Frontal cortex (tissue), 4 donors: ENCODE measurements at places on chromosomes 7 and 10.

DNA sequence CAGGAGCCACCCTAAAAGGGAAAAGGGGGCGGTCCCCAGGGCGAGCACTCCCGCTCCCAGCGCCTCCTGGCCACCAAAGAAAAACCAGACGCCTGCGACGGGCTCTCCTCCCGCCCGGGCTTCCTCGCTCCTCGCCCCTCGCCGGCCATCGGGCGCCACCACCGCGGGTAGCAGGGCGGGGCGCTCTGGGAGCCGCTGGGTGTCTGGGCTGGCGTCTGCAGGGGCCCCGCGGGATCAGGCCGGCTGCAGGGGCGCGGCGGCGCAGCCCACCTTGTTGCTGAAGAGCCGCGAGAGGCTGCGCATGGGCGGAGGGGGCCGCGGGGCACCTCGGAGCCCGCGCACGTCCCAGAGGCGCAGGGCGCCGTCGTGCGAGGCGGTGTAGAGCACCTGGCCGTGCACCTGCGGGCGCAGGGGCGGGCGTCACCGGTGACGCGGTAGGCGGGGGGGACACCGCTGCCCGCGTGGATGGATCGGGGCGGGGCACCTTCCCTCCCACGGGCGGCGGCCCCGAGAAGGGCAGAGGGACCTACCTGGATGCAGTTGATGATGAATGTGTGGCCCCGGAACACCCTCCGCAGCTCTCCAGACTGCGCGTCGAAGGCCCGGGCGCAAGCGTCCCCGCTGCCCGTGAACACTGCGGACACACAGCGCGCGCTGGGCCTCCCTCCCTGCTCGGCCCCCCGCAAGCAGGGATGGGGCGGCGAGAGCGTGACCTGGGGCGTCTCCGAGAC lies 28.3 kb downstream of the WDR86 start:
- DNase-seq, result peak; percentile 56

- DNase-seq, result peak; percentile 43
These were observed 47.1 kb downstream of the SYPL1 start for GRCh38 chr7:106064771-106065574.

DNA sequence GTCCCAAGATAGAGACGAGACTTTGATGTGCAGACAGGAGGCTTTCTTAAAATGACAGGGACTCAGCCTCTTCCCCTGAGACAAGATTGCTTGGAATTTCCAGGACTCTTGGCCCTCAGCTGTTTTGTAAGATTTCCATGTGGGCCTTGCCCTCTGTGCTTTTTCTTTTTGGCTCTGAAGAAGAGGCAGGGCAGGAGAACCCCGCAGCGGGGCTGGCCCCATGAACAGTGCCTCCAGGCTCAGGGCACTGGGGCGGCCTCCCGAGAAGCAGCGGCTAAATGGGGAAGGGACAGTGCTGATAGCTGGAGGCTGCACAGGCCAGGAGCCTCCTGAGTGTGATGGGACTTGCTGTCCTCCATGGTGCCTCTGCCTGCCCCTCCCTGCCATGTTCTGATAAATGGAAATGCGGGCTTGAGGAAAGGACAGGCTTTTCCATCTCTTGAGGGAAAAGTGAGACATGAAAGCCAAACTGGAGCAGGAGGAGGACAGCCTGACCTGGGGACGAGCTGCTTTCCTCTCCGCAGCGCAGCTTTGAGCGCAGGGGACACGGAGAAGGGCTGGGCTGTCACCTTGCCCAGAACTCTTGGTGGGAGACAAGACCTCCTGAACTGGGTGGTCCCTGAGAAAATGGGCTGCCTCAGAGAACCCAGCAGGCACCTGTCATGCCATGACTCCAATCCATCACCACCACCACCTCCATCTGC lies 12.1 kb downstream of the SAP25 start:
- DNase-seq, result no peak

- no peak for DNase-seq
These were observed 766.0 kb upstream of the POT1 start for GRCh38 chr7:125695626-125696025.

GRCh38 chr7:149020483-149020882 lies 7.8 kb downstream of the PDIA4 start:
- DNase-seq, result no peak

- no peak for DNase-seq
These were observed 22.3 kb downstream of the BRAF start for GRCh38 chr7:140902303-140902953.

- DNase-seq, result no peak
These were observed 144.2 kb downstream of the HDAC9 start for GRCh38 chr7:18639711-18640110.

GRCh38 chr10:19683960-19684359 lies 132.3 kb upstream of the PLXDC2 start:
- DNase-seq, result no peak

DNA sequence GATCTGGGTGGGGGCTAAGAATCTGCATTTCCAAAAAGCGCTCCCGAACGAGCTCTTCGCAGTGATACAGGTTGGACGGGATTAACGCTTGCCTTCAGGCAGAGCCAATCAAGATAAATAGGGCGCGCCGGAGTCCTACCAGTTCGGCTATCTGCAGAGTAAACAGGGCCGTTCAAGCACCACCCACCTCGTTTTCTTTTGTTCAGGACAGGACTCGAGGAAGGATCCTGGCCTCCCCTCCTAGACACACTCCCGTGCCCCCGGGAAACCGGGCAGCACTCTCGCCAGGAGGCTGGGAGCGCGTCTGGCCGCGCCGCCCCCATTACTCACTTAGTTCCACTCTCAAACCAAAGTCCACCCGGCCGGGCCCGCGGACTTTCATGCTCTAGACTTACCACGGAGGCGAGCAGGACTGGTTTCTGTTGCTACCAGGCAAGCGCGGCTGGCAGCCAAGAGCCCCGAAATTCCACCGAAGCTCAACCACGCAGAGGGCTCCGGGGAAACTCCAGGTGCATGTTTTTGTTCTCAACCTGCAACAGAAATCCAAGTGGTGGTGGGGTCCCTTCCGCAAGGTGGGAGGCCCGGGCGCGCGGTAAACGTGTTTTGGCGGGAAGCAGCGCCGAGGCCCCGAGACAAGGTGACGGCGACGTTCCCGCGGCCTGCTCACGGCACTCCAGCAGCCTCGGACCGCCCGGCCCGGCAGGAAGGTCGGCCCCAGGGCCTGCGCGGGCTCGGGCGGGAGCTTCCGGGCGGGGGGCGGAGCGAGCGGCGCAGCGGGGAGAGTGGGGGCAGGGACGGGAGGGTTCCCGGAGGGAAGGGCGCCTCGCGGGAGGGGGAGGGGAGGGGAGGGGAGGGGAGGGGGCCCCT lies 12.7 kb downstream of the HNRNPF start:
- peak; percentile 94 for DNase-seq

DNA sequence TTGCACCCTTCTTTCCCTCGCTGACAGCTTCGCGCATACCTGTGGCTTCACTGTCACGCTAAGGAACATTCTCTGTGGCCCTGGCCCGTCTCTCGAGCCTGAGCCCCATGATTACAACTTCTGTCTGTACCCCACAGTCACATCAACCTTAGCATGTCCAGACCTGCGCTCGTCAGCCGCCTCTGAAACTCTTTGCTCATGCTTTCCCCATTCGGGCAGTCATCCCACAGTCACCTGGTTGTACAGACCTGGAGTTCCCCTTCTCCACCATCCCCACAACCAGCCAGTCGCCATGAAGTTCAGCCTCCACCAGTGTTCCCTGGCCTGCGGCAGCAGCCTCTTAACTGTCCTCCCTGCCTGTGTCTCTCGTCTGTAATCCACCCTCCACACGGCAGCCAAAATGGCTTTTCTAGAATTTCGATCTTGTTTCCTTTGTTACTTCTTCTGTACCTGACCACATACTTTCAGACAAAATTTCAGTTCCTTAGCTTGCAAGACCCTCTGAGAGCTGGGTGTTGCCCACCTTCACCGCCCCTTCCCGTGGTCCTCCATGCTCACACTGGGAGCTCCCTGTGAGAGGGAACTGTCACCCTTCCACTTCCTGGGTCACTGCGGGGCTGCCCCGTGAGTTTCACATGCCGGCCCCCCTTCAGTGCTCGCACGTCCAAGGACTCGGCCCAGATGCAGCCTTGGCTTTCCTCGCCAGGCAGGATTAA lies 229.2 kb downstream of the CELF2 start:
- no peak for DNase-seq

DNA sequence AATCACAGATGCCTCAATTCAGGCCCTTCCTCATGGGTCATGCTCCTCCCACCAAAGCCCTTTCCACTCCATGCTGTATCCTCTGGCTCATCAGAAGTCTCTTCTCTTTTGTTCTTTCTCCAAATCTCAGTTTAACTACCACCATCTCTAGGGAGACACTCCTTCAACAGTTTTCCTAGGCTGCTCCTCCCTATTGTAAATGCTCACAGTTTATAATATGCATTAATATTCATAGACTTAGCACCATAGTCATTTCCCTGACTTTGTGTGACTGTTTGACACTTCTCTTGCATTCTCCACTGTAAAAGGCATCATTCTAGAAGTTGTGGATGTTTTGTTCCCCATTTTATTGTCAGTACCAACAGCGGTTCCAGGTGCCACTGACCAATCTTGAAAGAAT lies 226.5 kb upstream of the PRSS1 start:
- no peak for DNase-seq

DNA sequence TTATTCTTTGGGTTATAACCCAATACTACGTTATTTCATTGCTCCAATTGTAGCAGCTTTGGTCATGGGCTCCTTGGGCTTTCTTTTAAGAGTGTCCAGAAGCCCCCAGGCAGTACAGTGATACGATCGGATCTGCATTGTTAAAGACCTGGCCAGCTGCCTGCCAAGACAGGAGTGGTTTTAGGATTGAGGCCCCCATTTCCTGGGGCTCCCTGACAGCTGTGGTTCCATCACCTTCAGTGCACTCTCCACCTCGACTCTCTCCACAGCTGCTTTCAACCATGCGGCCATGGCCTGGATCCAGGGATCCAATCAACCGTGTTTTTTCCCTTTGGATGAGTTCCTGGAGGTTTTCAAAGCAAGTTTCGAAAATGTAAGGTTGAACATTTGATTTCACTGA lies 123.4 kb upstream of the BTBD16 start:
- no peak for DNase-seq

GRCh38 chr10:85920311-85920710 lies 446.3 kb downstream of the GRID1 start:
- no peak for DNase-seq

- no peak for DNase-seq
These were observed 120.2 kb downstream of the FAM53B start for GRCh38 chr10:124624006-124624405.

GRCh38 chr7:157469181-157470016 lies 132.6 kb downstream of the DNAJB6 start:
- DNase-seq, result no peak

DNA sequence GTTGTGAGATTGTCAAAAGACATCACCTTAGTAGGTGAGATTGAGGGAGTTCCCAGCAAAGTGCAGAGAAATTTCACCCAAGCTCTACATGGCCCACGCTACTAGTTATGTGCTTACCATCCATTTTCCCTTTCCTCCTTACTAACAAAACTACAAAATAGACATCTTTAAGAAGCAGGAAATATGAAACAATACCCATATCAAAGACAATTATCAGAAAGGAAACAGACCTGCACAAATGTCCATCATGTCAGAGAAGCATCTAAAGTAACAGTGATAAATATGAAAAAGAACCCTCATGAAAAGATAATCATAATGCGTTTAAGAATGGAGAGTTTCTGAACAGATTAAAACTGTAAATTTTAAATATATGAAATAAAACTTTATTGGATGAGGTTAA lies 28.2 kb downstream of the GIMAP4 start:
- DNase-seq, result no peak

GRCh38 chr10:73167458-73167782 lies 388 bp downstream of the ECD start:
- peak; percentile 15 for DNase-seq

DNA sequence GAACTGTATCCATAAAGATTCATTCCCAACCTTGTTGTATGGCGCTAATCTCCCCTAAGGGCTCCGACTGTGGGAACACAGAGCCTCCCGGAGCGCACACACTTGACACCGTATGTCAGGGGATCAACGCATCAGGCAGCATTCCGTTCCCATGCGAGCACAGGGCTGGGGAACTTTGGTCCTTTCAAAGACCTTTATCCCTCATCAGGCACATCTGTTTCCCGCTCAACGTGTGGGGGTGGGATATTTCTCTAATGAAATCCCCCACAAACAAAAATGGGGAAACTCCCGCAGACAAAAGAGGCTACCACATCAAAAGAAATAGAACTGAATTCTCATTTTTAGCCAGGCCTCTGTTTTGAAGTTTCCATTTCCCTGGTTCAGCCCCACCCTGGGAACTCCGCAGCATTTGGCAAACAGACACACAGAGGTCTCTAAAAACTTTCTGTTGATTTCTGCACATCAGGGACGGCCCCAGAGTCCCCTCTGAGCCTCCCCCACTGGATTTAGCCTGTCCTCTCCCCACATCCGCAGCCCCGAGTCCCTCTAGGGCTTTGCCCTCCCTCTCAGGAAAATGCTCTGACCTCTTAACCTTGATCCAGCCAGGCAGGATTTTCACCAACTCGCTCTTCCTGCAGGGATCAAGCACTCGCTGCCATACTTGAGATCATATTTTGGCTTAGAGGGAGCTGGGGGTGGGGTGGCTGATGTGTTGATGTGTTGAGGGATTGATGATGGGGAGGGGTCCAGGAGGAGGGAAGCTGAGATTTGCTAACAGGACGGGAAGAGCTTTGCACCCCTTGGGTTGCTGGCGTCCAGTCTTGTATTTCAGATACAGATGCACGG lies 6.6 kb downstream of the CPA5 start:
- DNase-seq, result no peak

GRCh38 chr10:122368502-122369254 lies 5.8 kb upstream of the PLEKHA1 start:
- DNase-seq, result peak; percentile 43

GRCh38 chr7:128530855-128531104 lies 54.2 kb downstream of the METTL2B start:
- DNase-seq, result no peak

- no peak for DNase-seq
These were observed 94.3 kb downstream of the ZNF248 start for GRCh38 chr10:37763132-37763531.

- DNase-seq, result no peak
These were observed 25.6 kb downstream of the ZNF783 start for GRCh38 chr7:149287622-149288021.

DNA sequence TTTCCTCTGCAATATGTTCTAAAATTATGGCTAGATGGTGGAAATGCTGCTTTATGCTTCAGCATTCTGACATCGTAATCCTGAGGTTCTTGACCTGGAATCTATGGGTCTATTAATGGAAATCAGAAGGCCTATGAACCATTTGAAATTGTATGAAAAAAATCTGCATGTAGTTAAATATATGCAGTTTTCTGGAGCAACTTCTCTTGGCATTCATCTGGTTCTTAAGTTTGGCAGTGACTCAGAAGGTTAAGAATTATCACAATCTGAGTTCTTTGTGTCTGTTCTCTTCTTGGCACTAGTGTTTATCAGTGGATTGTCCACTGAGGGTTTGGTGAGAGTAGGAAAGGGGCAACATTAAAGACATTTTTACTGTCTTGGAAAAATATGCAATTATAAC lies 71.1 kb upstream of the FZD1 start:
- no peak for DNase-seq

GRCh38 chr10:87038286-87038717 lies 18.2 kb downstream of the FAM25A start:
- no peak for DNase-seq
